ENCODE measurements at places on chromosomes 3 and 15.

- DNase-seq, result no peak
Measured at GRCh38 chr3:45381168-45381852, 7.1 kb upstream of the LARS2 start.

DNA sequence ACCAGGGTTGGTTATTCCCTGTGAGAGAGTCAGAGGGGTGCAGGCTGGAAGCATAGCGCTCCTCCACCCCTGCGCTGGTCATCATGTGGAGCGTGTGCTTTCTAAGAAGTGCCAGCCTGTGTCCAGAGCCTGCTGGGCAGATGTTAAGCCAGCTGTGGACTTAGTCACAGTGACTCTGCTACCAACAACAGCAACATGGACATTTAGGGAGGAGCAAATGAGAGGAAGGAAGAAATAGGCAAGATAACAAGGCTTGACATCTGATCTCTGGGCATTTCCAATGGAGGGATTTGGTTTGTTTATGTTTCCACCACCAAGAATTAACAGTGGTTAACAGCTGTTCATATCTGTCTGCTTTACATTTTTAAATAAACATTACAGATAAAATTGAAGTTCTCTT lies 36.4 kb upstream of the MYZAP start:
- DNase-seq, result no peak

DNA sequence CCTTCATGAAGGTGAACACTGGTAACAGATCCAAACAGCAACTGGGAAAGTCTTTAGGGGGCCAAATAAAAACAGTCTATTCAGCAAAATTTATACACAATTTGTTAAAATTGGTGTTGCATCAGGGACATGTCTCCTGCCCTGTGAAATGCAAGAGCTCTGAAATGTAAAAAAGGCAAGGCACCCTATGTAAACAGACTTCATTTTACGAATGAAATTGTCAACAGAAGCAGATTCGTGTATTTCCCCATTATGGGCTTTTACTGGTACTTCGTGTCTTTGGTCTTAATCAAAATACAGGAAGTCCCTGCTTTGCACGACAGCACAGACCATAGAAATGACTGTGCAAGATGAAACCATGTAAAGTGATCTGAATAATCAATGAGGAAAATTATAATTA lies 127.3 kb upstream of the THBS1 start:
- peak; percentile 29 for DNase-seq

- DNase-seq, result no peak
Measured at GRCh38 chr3:29335438-29335837, 54.6 kb downstream of the RBMS3 start.

GRCh38 chr3:170059447-170059846 lies 21.7 kb downstream of the GPR160 start:
- no peak for DNase-seq

DNA sequence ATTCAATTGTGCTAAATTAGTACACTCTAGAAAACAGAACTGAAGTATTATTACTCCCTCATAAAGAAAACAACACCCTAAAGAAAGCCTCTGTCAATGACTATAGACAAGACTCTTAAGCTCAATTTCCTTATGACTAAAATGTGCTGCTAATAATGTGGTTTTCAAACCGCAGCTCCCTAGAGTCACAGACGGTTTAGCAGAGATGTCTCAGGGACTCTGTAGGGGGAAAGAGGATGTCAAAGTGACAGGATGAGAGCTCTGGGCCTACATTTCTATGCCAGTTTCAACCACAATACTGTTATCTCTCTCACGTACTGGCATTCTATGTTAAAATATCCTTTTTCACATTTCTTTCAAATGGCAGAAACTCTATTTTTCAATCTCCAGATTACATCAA lies 37.6 kb upstream of the WDR49 start:
- DNase-seq, result peak; percentile 71

DNA sequence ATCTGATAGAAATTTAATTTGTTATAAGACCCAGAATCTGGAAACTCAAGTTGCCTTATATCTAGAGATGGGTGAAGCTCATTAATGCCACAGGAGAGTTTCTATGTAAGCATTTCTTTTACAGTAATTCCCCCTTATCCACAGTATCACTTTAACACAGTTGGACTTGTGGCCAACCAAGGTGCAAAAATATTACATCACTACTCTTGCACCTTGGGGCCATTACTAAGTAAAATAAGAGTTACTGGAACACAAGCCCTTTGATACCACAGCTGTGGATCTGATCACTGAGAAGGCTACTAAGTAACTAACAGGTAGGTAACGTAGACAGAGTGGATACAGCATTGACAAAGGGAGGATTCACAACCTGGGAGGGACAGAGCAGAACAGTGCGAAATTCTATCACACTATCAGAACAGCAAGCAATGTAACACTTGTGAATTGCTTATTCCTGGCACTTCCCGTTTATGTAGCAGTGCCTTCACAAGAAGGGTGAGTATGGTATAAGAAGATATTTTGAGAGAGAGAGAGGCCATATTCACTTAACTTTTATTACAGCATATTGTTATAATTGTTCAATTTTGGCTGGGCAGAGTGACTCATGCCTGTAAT lies 33.9 kb upstream of the TOPBP1 start:
- DNase-seq, result no peak

- no peak for DNase-seq
Measured at GRCh38 chr15:88512601-88513000, 33.9 kb downstream of the DET1 start.

DNA sequence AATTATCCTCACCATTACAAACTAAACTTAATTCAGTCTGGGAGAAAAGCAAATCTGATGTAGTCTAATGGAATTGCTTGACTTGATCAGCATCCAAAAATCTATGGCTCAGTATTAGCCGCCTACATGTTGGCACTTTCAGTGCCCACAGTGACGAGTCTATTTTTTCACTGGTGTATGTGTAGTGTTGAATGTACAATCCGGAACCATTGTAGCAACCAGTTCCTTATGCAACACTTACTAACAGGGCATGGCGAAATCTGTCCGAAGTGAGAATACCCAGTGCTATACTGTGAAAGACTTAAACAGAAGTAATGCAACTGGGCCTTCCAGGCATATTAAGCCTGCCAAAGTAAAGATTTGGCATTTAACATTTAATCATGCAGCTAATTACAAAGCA lies 18.6 kb downstream of the LRRN1 start:
- no peak for DNase-seq

DNA sequence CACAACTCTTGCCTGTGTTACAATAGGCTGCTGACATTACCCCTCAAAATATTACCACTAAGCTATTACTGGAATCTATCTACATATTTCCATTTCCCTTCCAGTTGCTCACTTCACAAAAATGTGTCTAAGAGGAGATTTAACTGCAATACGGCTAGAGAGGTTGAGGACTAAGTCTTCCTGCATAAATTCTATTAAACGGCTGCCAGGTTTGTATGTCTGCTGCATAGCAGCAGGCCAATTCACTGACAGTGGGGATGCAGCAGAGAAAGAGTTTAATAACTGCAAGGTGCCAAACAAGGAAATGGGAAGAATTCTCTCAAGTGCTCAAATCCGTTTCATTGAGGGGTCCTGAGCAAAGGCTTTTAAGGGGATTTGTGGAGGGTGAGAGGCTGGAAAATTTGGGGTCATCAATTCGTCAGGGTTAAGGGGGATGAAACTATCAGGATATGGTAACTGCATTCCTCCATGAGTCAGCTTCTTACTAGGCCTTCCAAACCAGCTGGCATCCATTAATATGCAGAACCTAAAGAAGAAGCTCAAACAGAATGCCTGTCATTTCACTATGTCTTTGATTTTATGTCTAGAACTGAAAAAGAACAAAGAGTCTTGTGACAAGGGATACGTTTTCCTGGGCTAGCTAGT lies 675.6 kb downstream of the TBL1XR1 start:
- DNase-seq, result no peak

- DNase-seq, result no peak
Measured at GRCh38 chr15:75056036-75056435, 32.6 kb downstream of the PPCDC start.

DNA sequence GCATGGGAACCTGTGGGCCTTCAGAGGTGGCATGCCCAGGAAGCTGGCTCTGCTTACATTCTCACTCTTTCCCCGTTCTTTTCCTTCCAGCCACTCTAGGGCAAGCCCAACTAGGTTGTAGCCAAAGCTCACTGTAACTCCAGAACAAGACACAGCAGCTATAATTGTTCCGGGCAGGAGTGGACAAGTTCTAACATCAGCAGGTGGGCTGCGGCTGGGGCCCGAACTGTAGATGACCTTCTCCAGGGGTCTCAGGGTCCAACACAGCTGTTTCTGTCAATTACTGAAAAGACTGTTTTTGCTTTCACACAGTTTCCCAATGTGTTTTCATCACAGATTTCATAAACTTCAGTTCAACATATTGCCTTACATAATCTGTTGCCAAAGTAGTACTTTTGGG lies 11.5 kb downstream of the RASGRP1 start:
- DNase-seq, result no peak

DNA sequence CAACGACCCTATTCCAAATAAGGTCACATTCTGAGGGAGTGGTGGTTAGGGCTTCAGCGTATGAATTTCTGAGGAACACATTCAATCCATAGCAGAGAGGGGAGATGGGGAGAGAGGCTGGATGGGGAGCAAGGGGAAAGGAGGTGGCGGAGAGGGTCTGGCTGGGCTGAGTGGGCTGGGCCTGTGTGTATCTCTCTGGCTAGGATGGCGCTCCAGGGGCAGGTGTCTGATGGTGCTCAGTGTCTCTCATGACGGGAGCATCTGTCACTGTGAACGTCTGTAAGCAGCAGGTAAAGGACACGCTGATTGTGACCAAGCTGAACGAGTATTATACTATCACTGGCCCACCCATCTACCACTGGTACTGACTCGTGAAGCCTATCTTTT lies 159.6 kb downstream of the XXYLT1 start:
- DNase-seq, result no peak

DNA sequence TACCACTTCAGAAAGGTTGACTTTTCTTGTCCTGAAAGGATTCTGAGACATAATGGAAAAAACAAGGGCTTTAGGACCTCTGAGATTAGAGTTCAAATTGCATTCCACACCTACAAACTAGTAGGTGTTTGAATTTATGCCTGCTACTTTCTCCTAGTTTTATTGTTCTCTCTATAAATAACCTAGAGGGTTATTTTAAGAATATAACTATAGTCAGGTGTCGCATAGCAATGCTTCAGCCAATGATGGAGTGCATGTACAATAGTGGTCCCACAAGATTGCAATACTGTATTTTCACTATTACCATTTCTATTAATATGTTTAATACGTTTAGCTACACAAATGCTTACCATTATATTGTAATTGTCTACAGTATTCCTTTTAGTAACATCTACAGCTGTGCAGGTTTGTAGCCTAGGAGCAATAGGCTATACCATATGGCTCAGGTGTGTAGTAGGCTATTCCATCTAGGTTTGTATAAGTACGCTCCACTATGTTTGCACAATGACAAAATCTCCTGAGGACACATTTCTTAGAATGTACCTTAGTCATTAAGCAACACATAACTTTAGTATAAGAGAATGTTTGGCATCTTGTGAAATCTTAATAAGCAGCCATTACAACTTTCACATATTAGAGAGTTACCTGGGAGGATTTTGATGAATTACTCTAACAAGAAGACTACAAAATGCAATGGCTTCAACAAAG lies 1352.5 kb downstream of the ZPLD1 start:
- no peak for DNase-seq

- DNase-seq, result no peak
Measured at GRCh38 chr3:45885979-45886705, at the start of gene CCR9. CCR9 (plus strand) TSS chr3:45886543; CDS start chr3:45894934, 8,391 bp downstream.

- DNase-seq, result peak; percentile 83
Measured at GRCh38 chr3:5197470-5198312, 10.2 kb downstream of the EDEM1 start.

DNA sequence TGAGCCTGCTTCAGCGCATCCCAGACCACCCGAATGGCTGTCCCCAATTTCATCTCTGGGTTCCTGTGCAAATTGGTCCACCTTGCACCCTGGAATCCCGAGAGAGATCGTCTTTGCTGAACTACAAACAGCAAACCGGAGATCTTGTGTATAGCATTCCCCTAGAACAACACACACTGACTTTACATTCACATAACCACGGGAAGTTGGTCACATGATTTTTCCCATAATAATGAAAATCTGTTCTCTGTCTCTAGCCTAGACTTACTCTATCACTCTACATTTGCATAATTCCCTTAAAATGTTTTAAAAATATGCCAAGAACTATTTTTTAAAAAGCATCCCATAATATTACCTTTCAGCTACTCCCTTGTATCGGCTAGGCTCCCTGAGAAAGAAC lies 34.6 kb downstream of the CTSH start:
- DNase-seq, result no peak

DNA sequence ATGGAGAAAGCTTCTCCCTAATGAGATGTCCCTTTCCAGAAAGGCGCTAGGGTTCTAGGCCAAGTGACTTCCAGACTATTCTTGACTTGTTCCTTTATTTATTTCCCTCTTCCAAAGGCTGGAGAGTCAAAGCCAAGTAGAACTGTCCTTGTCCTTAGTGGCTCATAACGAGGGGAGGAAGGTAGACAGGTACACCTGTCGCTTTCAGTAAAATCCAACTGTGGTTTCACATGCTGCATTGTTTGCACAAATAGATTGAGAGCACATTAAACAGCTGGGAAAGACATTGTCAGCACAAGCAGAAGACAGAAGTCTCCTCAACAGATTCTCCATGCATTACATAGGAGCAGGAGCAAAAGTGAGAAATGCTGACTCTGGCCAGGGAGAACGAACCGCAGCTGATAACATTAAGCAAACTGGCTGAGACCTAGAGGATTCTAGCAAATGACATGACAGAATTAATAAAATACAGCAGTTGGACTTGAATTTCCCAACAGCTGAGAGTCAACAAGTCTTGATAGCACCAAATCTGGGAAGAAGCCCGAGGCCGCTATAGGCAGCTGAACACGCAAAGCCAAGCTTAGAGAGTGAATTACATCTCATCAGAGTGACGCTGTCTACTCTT lies 227.7 kb downstream of the TLE3 start:
- no peak for DNase-seq

DNA sequence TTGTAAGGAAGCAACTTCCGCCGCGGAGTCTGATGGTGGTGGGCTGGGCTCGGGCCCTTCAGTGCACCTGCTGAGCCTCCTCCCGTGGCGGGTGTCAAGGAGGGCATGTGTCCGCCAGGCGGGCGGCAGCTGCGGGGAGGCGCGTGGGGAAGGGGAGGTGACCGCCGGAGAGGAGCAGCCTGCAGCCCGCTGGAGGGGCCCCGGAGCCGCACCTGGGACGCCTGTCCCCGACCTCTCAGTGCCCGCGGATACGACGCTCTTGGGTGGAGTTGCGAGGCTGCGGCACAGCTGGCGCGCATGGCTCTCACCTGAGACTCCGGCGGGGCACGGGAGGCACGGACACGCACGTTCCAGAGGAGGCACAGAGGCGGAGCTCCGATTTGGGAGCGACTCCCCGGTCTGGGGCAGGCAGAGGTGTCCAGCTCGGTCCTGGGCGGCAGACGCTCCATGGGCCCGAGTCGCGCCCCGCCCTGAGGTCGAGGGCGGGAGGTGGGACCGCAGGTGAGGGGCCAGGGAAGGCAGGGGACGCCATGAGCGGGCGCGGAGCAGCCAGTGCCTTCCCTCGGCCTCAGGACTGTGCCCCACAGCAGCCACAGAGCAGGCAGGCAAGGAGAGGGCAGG lies 50.2 kb upstream of the PRR20G start:
- DNase-seq, result no peak

DNA sequence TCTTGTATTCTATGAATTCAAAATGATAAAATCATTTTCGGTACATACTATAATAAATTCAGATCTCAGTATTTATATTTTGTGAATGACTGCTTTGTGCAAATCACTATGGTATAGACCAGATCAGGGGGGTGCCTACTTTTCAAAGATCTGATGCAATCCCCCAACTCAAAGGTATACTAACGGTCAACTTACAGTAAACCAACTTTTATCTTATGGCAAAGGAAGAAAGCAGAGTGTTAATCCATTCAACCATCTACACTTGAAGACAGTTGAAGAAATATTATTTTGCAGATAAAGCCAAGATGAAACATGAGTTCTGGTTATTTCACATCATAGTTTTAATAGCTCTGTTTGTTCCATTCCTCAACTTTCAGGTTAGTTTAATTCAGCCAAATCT lies 197.1 kb downstream of the MEX3B start:
- no peak for DNase-seq

All from GM12864 (cell line).